ENCODE measurements at places on chromosomes 1 and 21.

GRCh38 chr1:231170875-231171274 is 9.0 kb downstream of the TRIM67 start:
- no peak for DNase-seq

DNA sequence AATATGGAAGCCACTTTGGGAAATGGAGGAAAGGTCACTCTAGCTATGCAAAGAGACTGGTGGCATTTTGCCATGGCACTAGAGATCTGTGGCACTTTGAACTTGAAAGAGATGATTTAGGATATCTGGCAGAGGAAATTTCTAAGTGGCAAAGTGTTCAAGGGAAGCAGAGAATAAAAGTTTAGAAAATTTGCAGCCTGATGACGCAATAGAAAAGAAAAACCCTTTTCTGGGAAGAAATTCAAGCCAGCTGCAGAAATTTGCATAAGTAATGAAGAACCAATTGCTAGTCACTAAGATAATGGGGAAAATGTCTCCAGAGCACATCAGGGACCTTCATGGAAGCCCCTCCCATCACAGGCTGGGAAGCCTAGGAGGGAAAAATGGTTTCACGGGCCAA is 191.1 kb upstream of the B3GALT2 start:
- no peak for DNase-seq

DNA sequence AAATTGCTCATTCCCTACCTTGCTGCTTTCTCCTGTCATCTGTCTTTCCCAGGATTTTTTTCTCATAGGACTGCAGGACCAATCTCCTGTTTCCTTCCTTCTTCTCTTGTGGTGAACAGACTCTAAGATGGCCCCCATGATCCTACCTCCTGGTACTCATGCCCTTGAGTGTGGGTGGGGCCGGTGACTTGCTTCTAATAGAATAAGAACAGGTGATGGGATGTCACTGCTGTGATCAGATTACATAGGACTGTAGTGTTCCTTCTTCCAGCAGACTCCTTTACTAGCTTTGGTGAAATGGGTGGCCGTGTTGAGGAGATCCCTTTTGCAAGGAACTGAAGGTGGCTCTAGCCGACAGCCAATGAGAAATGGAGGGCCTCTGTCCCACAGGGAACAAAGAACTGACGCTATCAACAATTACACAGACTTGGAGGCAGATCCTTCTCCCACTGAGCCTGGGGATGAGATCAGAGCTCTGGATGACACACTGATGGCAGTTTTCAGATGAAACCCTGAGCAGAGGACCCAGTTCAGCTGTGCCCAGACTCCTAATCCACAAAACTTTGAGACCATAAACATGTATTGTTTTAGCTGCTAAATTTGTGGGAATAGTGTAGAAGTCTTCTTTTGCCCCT is 7.5 kb downstream of the GSTM3 start:
- no peak for DNase-seq

- DNase-seq: no peak
Observed at GRCh38 chr21:36218691-36219090, 62.1 kb downstream of the DOP1B start.

DNA sequence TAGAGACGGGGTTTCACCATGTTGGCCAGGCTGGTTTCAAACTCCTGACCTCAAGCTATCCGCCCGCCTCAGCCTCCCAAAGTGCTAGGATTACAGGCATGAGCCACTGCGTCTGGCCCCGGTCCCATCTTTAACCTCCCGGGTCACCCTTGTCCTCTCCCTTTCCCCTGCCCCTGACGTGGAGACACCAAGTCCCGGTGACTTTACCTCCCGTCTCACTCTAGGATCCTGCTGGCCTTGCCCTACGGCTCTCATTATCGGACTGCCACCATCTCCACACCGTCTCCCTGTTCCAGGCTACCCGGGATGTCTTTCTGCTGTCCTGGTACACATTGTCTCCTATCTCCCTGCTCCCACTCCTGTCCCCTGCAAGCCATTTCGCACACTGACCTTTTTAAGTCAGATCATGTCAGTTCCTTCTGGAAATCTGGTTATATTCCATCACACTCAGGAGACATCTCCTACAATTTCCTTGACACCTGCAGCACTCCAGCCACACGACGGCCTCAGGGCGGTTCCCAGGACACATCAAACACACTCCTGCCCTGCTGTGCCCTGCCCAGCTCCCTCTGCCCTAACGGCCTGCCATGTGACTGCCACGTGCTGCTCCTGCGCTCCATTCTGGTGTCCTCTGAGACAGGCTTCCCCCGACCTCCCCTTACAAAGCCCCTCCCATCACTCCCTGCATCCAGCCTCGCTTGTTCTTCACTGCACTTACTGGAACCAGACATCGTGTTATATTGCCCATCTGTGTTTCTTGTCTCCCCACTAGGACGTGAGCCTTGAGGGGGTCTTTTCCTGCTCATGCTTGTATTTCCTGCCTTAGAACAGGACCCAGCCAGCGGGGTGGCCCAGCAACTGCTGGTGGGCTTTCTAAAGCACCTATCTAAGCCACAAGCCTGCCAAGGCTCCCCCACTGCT is 32.7 kb downstream of the TTC39A start:
- no peak for DNase-seq

DNA sequence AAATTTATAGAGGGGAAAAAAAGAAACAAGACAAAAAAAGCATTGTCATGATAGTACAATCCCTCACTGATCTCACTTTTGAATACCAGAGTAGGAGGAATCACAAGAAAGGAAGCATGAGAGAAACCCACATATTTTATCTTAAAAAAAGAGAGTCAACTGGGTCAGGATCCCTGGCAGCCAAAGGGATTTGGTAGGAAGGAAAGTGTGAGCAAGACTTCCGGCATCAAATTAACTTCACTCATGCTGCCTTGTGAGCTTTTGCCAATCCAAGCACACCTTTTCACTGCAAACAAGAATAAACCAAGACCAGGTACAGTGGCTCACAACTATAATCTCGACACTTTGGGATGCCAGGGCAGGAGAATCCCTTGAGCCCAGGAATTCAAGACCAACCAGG is 53.1 kb downstream of the SLC9C2 start:
- no peak for DNase-seq

DNA sequence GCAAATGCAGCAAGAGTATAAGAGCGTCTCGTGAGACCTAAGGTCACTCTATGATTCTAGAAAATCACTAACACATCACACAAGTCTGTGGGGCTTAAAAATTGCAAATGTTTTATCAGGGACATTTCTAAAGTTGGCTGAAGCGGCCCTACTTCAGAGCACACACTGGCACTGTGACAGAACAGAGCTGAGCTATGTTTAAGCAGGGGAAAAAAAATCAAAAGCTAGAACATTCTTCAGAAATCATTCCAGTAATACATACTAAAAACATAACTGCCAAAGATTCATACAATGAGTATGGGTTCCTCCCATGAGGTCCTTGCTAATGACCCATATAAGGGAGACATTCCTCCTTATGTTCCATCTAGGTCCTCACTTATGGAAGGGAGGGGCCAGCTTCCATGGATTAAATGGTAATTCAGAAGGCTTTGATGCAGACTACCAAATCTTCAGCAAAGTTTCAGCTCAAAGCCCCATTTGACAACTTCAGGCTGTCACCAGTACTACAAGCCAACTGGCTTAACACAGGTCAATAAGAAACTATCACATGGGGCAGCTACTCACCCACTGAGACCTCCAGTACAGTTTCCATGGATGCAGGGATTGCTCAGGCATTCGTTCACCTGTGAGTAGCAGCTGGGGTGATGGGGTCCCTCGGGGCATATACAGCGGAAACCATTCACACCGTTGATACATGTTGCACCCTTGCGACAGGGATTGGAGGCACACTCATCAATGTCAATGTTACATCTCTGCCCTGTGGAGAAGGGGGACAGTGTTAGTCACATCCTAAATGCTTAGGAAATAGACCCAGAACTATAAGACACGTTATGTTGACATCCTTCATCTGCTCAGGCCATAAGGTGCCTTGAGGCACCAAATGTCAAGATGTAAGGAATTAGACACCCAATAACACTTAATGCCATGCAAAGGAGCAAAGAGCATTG is 58.4 kb upstream of the ADAM30 start:
- DNase-seq: no peak

GRCh38 chr1:84795966-84796600 is 96.9 kb downstream of the LPAR3 start:
- no peak for DNase-seq

DNA sequence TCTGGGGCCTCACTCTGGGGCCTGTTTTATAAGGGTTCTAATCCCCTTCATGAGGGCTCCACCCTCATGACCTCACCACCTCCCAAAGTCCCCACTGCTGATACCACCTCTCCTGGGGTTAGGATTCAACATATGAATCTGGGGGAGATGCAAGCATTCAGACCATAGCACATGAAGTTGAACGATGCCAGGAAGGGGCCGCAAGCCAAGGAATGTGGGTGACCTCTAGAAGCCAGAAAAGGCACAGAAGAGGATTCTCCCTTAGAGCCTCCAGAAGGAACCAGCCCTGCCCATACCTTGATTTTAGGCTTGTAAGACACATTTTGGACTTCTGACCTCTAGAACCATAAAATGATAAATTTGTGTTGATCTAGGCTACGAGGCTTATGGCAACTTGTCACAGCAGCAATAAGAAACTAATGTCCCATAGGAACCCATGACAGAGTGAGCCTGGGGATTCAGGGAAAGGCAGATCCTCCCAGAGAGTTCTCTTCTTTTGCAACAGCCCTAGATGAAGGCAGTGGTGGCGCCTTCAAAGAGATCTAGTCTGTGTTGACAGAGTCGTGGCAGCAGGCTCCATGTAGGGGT is 27.9 kb downstream of the TRIM67 start:
- DNase-seq: no peak

DNA sequence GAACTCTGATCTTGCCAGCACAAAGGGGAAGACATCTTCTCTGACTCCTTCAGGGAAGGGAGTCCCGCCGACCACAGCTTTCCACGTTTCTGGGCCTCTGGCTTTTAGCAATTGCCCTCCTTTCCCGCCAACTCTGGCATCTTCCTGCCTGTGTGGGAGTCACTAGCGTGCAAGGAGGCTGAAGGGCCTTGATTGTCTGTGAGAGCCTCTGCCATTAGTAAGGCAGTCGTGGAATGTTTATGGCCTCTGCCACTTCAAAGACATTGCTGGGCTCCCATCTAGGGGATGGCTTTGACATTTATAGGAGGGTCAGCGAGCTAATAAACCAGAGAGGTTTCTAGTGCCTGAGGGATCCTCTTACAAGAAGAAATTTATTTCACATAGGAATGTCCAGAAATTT is 14.3 kb upstream of the PROK1 start:
- no peak for DNase-seq

GRCh38 chr1:15876357-15877055 is 29.0 kb downstream of the SPEN start:
- no peak for DNase-seq

DNA sequence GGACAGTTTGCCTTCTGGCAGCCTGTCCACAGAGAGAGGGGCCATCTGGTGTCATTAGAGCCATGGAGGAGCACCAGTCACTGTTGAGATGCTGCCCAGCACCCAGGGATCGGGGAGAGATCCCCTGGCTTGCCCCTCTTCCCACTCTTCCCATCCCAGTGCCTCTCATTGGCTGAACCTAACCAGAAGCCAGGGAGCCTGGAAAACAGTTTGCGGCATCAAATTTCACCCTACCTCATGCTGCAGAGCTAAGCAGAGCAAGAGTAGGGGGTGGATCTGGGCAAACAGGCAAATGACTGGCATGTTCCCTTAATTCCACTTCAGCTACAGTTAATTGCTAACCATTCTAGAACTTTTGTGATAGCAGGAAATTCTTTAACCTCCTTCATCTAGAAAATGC is 19.1 kb downstream of the TRAF5 start:
- no peak for DNase-seq

- no peak for DNase-seq
Observed at GRCh38 chr1:101745551-101746270, 251.0 kb downstream of the OLFM3 start.

- DNase-seq: no peak
Observed at GRCh38 chr1:175742790-175743459, 470 bp downstream of the TNR start.

- no peak for DNase-seq
Observed at GRCh38 chr1:203378556-203379245, 27.8 kb upstream of the FMOD start.

GRCh38 chr1:210358626-210359025 is 29.9 kb downstream of the HHAT start:
- DNase-seq: no peak

GRCh38 chr1:62386351-62387121 is 50.3 kb upstream of the USP1 start:
- DNase-seq: no peak

DNA sequence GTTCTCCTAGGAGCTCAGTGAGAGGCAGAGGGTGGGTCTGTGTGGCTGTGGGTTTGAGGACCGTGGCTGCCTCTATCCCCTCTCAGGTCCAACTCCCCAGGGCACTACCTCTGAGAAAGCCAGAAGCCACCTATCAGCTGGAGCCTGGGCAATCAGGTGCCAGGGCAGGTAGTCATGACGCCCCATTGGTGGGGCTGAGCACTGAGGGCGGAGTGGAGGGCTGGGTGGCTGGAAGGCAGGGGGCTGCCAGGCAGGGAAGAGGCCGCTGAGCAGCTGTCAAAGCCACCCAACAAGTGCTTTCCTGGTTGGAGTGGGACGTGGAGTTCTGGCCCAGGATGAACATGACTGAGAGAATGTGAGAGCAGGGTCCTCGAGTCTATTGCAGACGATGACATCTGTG is 164.9 kb upstream of the AJAP1 start:
- DNase-seq: no peak

DNA sequence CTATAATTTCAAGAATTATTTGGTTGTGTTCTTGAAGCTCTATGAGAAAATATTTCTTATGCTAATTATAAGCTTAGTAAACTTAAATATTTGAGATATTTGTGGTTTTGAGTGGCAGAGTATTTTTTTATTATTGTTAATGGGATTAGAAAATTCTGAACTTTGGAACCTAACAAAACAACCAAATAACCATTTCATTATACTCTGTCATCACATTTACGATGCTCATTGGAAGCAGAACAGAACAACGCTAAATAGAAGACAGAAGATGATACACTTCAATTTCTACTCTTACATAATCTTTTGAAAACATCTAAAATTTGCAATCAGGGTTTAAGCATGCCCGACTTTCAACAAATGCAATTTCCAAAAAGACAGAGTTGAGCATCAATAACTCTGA is 270.2 kb downstream of the PTPRC start:
- DNase-seq: no peak

DNA sequence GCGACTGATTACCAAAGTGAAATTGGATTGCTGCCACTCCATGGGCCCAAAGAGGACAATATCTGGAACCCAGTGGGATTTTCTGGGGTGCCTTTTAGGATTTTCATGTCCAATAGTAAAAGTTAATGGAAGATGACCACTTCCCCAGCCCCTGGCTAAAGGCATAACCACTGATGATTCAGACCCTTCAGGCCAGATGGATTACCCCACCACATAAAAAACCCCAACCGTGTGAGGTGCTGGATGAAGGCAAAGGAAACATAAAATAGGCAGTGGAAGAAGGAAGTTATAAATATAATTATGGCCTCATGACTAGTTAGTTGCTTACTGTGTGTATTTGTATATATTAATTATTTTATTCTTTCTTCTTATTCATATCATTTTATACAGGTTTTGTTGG is 40.2 kb upstream of the IL10 start:
- DNase-seq: no peak

- no peak for DNase-seq
Observed at GRCh38 chr1:178010674-178011464, 41.0 kb upstream of the SEC16B start.

GRCh38 chr21:28614791-28615190 is 377.9 kb downstream of the LTN1 start:
- no peak for DNase-seq

GRCh38 chr1:118118469-118118868 is 66.6 kb downstream of the SPAG17 start:
- no peak for DNase-seq

GRCh38 chr1:55713516-55713915 is 498.4 kb upstream of the USP24 start:
- no peak for DNase-seq
